ENCODE measurements at places on chromosomes 2 and 18. TPM values are rescaled to one million over a fixed set of nuclear protein-coding genes. Genes with fewer than 3 reads are reported as not detected.

- H3K4me1 ChIP-seq: no peaks in the 10 kb centered on the region
- no peaks in the 10 kb centered on the region for H3K36me3 ChIP-seq
- no peaks in the 10 kb centered on the region for H3K27me3 ChIP-seq
Observed at GRCh38 chr2:66899648-66900047, 464.7 kb downstream of the MEIS1 start.

- no peaks in the 10 kb centered on the region for H3K4me1 ChIP-seq
- no peaks in the 10 kb centered on the region for H3K27me3 ChIP-seq
- H3K4me3 ChIP-seq: no peak overlapping the region
- no peaks in the 10 kb centered on the region for H3K36me3 ChIP-seq
Observed at GRCh38 chr2:72612614-72613160, 213.1 kb downstream of the EXOC6B start.

The CD8B2 gene
- total RNA-seq: 1.3 TPM

- H3K4me3 ChIP-seq: no peak overlapping the region
- H3K27me3 ChIP-seq: no peaks in the 10 kb centered on the region
- no peak for DNase-seq
- H3K36me3 ChIP-seq: no peaks in the 10 kb centered on the region
- H3K27ac ChIP-seq: no peak overlapping the region
Observed at GRCh38 chr2:51807229-51807628, 775.3 kb upstream of the NRXN1 start.

The FSIP2 gene
- total RNA-seq: 0.78 TPM

- H3K27ac ChIP-seq: no peak overlapping the region
- no peaks in the 10 kb centered on the region for H3K36me3 ChIP-seq
- peaks cover 2% of the 10 kb centered on the region for H3K4me1 ChIP-seq
- no peak for DNase-seq
- no peak overlapping the region for H3K4me3 ChIP-seq
- H3K27me3 ChIP-seq: no peaks in the 10 kb centered on the region
Observed at GRCh38 chr2:230267059-230267458, 41.5 kb downstream of the SP140 start.

- no peaks in the 10 kb centered on the region for H3K27me3 ChIP-seq
- no peak overlapping the region for H3K27ac ChIP-seq
- H3K4me3 ChIP-seq: no peak overlapping the region
- DNase-seq: no peak
Observed at GRCh38 chr2:166197446-166197845, 69.6 kb upstream of the SCN1A start.

DNA sequence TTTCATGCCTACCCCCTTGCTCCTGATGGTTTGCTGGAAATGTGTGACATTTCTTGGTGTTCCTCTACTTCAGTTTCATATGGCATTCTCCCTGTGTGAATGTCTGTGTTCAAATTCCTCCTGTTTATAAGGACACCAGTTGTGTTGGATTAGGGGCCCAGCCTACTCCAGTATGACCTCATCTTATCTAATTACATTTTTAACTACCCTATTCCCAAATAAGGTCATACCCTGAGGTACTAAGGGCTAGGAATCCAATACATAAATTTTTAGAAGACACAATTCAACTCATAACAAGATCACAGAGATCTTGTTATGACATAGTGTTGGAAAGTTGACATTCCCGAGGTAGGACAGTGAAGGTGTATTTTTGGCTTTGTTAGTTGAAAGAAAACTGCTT is 5.5 kb downstream of the FAM210A start:
- H3K27me3 ChIP-seq: no peaks in the 10 kb centered on the region
- H3K4me1 ChIP-seq: peaks cover 5% of the 10 kb centered on the region
- no peak overlapping the region for H3K27ac ChIP-seq
- DNase-seq: no peak

The RGPD3 gene
- 0.13 TPM for total RNA-seq
